ENCODE measurements at places on chromosomes 1 and 21. TPM values are rescaled to one million over a fixed set of nuclear protein-coding genes. Genes with fewer than 3 reads are reported as not detected.

The HENMT1 gene
- 21.0 TPM for total RNA-seq

The RGS13 gene
- not detected for total RNA-seq

The UBXN10 gene
- total RNA-seq = 0.45 TPM

The TSPEAR gene
- total RNA-seq = not detected

The EFNA1 gene
- not detected for total RNA-seq

The TMPRSS3 gene
- 5.3 TPM for total RNA-seq
